GOT3 (cell line): ENCODE measurements at places on chromosomes 7 and 10.

DNA sequence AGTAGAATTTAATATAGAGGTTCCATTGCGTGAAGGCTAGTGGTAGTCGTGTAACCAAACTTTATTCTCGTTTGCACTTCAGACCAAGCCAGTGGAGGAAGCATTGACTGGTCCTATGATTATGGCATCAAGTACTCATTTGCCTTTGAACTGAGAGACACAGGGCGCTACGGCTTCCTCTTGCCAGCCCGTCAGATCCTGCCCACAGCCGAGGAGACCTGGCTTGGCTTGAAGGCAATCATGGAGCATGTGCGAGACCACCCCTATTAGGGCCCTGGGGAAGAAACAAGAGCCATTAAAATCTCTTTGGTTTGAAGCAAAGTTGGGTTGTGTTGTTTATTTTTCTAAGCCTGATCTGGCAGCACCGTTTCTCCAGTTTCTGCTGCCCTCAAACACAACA lies 3.5 kb upstream of the CPA4 start:
- DNase-seq, result no peak

GRCh38 chr7:82740246-82740848 lies 296.8 kb upstream of the CACNA2D1 start:
- DNase-seq, result no peak

DNA sequence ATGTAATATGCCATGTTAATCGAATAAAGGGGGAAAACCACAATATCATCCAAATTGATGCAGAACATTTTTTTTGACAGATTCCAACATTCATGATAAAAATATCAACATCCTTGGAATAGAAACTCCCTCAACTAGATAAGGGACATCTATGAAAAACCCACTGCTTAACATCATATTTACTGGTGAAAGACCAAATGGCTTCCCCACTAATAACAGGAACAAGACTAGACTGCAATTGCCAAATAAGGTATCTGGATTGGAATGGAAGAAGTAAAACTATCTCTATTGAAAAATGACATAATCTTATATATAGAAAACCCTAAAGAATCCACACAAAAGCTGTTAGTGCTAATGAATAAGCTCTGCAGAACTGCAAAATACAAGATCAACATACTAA lies 27.8 kb downstream of the SMURF1 start:
- DNase-seq, result no peak

DNA sequence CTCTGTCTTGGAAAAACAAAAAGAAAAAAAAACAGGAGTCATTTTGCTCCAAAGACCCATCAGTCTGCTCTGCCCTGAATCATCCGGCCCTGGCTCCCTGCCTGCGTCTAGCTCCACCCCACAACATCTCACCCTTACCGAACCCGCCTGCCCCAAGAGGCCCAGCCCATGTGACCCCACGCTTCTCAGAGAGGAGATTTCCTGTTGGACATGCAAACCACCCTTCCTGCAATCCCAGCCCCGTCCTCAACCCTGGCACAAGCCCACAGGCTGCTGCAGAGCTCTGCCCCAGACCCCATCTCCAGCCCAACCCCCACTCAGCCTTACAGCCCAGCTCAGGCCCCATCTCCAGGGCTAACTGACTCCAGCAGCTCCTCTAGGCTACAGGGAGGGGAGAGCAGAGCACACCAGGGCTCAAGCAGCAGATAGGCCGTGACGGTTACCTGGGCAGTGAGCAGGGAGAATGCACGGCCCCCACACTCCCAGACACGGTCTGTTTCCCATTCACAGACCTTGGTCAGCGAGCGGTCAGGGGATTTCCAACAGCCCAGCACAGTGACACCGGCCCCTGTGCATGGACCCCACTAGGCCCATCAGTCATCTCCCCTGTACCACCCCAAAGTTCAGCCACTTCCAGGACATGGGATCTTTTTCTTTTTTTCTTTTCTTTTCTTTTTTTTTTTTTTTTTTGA lies 69.9 kb upstream of the GTF2I start:
- peak; percentile 60 for DNase-seq

- no peak for DNase-seq
These were observed 161.4 kb downstream of the CCDC3 start for GRCh38 chr10:12839941-12840611.

DNA sequence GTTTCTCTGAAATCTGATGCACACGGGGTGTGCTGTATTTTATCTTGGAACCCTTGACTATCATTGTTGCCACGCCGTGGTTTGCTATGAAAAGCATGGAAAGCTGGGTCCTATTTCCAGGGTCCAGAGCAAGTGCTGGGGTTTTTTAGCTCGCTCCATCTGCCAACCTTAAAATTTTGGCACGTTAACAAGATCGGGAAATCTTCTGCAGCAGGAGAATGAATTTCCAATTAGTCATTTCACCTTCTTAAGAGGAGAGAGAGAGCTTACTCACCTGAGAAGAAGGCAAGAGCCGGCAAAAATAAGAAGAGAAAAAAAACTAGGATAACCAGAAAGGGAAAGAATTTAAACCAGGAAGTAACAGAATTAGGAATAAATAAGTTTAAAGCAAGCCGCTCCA lies 223.6 kb upstream of the CELF2 start:
- DNase-seq, result no peak

- no peak for DNase-seq
These were observed 61.5 kb downstream of the WAC start for GRCh38 chr10:28594406-28594805.

DNA sequence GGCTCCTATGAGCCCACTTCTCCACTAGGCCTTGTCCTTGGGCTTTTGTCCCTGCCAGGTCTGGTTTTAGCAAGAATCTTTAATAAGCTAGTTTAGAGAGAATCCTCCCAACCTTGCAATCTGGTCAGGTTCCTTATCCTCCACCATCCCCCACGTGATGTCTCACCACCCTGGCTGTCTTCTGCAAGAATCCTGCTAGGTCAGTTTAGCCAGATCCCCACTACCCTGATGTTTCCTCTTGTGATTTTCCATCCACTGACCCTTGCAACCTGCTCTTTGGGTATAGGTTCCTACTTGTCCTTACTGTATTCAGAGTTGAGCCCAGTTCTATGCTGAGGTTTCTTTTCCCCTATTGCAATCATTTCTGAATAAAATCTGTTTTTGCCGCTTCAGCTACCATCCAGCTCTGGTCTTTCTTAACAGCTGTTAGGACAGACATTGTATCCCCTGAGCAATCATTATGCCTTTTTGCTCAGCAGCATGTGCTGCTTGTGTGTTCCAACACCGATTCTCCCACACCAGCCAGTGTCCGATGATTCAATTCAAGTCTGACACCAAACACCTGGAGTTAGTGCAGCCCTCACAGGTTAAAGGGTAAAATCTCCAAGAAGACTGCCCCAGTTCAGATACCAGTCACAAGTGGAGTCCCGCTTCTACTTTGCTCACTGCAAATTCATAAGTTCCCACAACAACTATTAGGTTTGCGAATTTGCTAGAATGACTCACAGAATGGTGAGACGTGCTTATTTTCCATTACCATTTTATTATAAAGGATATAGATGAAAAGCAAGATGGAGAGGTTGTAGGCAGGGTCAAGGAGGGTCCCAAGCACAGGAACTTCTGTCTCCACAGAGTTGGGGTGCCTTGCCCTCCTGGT lies 62.2 kb upstream of the ADCY1 start:
- DNase-seq, result no peak

GRCh38 chr7:156896388-156897022 lies 3.5 kb upstream of the LMBR1 start:
- DNase-seq, result no peak
